Retina (tissue), 1 donor: ENCODE measurements at places on chromosomes 3 and 15.
A peak's percentile ranks its signal among the peaks of the same experiment; 100 is the strongest.

- DNase-seq = peak; percentile 70
Measured at GRCh38 chr15:99565049-99565298, 810 bp upstream of the MEF2A start.

DNA sequence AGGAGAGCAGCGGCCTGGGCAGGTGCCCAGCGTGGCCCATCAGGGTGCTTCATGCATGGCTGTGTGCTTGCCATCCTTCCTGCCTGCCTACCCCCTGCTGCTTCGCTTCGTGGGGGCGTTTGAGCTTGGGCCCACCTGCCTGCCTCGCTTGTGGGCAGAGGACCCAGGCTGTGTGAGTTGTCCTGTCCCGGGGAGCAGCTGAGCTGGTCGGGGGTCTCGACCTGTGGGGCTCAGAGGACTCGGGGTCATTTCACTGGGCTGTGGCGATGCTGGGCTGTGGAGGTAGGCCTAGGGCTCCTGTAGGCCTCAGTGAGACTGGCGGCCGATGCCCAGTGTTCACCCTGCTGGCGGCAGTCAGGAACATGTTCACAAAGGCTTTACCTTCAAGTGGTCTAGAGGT is 12.1 kb upstream of the STAB1 start:
- DNase-seq = no peak

DNA sequence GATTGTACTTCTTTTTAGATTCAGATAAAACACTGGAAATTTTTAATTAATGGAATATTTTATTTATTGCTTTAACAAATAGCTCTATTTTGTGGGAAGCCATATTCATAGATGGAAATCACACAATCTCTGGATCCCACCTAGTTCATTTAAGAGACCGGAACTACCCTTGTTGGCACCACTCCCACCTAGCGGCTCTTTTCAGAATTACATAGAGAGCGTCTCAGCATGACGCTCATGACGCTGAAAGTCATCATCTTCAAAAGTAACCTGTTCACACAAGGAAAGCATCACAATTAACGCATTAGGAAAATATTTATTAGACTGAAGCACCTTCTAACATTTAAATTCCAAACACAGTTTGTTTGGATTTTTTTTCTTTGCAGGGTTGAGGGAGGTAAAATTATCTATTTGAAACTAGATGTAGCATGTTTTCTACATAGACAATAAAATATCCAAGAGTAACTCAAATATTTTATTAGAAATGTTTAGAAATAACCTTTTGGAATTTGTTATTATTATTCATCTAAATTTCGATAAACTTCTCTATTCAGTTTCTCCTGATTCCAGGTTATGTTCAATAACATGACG is 214.9 kb upstream of the ARRDC4 start:
- no peak for DNase-seq

DNA sequence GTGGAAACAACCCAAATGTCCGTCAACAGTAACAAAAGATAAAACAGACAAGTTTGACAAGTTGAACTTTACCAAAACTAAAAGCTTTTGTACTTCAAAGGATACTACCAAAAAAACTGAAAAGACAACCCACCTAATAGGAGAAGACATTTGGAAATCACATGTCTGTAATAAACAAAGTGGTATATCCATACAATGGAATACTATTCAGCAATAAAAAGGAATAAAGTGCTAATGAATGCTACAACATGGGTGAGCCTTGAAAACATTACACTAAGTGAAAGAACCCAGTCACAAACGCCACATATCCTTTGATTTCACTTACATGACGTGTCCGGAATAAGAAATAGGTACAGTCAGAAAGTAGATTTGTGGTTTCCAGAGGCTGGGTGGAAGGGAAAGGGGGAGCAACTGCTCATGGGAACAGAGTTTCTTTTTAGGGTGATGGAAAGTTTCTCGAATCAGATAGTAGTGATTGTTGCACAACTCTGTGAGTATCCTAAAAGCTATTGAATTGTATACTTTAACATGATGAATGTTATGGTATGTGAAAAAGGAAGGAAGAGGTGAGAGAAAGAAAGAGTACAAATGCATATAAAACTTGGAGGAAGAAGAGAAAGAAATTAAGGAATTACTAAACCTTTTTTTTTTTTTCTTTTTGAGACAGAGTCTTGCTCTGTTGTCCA is 72.7 kb upstream of the ABHD2 start:
- DNase-seq = no peak

- DNase-seq = no peak
Measured at GRCh38 chr3:86954747-86955146, 36.2 kb downstream of the VGLL3 start.

DNA sequence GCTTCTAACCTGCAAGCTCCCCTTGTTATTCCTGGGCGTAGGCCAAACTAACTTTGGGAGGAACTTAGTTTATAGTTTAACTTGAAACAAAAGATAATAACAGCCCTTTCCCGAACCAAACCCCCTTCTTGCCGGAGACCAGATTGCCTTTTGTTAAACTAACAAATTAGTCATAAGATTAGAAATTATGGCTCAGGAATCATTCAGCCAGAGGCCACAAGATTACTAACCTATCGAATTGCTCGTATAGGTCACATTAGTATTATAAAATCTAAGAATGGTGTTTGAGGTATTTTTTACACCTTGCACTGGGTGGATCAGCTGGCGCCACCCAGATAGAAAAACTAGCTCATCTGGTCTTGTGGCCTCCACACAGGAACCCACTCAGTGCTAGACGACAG is 65.3 kb upstream of the RAP2B start:
- no peak for DNase-seq

DNA sequence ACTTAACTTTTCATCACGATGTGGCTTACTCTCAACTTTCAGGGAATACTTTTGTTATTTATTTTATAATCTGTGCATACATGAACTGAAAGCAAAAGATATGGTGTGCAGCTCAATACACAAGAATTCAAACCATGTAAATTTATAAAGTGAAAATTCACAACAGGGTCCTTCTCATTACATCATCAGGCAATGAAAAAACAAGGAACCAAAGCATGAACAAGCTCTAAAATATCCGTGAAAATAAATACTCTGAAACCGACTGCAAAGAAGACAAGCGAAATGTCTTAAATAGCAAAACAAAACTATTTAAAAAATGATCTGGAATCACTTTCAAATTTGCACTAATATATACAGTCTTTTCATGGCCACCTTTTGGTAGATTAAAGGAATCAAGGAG is 28.9 kb downstream of the GNB5 start:
- no peak for DNase-seq

GRCh38 chr3:101216710-101217465 is 103.5 kb downstream of the IMPG2 start:
- no peak for DNase-seq

DNA sequence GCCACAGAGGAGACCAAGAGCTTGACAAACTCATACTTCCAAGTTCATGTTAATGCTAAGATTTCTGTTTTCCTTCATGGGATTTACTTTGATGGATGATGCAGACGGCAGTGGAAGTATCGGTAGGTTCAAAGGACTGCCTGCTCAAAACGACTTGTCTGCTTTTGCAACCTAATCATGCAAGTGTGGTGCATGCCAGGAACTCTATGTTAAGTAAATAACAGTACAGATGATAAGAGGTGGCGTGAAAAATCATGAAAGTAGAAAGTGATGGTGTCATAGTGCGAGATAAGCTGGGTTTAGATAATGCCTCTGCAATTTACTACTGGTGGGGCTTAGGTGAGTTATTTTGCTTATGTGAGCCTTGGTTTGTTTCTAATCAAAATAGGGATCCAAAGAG is 14.7 kb upstream of the LMCD1 start:
- DNase-seq = no peak

- DNase-seq = peak; percentile 51
Measured at GRCh38 chr3:159818399-159818798, 170.2 kb upstream of the IL12A start.

DNA sequence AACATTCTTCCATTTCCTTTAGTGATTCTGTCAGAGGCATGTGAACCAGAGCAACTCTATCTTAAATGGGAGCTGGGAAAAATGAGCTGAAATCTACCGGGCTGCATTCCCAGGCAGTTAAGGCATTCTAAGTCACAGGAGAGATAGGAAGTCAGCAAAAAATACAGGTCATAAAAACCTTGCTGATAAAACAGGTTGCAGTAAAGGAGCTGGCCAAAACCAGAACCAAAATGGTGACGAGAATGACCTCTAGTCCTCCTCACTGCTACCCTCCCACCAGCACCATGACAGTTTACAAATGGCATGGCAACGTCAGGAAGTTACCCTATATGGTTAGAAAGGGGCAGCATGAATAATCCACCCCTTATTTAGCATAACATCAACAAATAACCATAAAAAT is 66.4 kb downstream of the B3GALNT1 start:
- no peak for DNase-seq

DNA sequence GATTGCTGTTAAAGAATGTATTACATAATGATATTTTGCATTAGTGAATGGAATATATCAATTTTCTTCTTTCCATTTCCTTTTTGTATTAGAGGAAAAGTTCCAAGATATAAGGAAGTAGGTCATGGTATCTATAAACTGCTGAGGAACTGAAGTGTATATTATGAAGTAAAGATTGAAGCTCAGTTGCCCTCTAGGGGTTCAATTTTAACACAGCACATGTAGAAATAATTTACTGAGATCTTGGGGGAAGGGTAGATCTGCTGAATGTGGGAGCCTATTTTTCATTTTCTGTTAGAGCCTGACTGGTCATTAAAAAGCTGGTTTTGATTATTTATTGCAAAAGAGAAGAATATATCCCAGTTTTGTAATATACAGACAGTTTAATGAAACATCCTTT is 45.2 kb downstream of the CMC1 start:
- peak; percentile 15 for DNase-seq

- DNase-seq = no peak
Measured at GRCh38 chr3:53225651-53226050, 30.2 kb downstream of the TKT start.

DNA sequence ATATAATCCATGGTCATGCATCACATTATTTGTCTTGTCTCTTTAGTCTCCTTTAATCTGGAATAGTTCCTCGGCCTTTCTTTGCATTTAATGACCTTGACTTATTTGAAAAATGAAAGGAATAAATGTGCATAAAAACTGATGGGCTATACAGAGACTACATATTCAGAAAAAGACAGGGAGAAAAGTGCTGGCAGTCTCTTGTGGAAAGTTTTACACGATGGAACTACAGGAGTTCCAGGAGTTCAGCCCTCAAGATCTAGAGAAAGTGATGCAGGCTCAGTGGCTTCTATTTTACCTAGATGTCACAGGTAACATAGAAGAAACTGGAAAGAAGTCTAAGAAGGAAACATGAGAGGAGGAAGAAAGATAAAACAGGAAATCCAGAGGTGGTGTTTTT is 7.6 kb upstream of the ABTB1 start:
- DNase-seq = no peak

DNA sequence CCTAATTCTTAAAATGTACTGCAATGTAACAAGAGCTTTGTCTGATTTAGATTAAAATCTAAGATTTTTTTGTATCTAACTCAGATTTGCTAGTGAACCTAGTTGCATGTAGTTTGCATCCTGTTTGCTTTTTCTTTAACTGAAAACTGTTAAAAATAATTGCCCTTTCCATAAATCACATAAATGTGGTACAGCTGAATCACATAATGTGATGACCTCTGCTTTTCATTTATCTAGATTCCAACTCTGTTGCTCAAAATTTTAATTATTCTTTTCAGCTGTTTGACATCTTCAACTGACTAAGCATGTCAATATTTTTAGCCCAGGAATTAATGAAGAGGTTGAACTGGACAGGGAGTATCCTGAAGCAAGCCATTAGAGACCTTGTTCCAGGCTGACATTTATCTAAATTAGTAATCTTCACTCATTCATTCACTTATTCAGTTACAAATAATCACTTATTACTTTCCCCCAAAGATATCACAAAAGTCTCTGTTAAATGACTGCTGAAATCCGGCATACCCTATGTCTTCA is 101.9 kb upstream of the PLXND1 start:
- DNase-seq = no peak

GRCh38 chr3:138594935-138595610 is 1.0 kb upstream of the CEP70 start:
- no peak for DNase-seq

DNA sequence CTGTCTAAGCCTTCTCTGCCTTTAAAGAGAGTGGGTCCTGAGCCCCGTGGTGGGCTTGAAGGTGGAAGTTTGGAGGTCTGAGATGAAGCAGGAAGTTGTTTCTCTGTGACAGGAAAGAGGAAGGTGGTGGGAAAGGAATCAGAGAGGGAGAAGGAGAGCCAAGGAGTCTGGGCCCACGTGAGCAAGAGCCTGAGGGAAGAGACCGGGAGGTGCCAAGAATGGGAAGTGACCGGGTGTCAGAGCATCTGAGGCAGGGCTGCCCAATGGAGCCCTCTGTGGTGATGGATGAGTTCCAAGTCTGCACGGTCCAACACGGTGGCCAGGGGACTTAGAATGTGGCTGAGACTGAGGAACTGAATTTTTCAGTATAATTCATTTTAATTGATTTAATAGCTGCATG is 24.6 kb downstream of the ALDH1L1 start:
- no peak for DNase-seq

DNA sequence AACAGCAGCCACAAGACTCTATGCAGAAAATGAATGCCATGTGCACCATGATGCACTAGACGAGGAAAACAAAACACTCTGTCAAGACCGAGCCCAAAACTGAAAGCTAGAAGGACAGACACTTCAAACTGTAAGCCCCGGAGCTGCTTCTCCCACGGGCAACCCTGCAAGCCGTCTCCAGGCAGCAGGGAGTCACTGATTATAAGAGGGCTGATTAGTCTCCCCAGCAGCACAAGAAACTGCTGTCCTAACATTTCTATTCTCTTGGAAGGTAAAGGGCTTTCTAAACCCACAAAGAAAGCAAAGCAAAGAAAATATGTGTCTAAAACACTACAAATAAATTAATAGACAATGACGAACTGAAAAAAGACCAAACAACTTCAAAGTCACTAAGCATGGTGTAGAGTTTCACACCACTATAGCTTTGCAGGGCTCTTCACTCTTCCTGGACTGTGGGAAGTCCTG is 15.5 kb downstream of the TBC1D2B start:
- DNase-seq = peak; percentile 49

- peak; percentile 25 for DNase-seq
Measured at GRCh38 chr3:53168175-53168923, 7.3 kb downstream of the PRKCD start.

DNA sequence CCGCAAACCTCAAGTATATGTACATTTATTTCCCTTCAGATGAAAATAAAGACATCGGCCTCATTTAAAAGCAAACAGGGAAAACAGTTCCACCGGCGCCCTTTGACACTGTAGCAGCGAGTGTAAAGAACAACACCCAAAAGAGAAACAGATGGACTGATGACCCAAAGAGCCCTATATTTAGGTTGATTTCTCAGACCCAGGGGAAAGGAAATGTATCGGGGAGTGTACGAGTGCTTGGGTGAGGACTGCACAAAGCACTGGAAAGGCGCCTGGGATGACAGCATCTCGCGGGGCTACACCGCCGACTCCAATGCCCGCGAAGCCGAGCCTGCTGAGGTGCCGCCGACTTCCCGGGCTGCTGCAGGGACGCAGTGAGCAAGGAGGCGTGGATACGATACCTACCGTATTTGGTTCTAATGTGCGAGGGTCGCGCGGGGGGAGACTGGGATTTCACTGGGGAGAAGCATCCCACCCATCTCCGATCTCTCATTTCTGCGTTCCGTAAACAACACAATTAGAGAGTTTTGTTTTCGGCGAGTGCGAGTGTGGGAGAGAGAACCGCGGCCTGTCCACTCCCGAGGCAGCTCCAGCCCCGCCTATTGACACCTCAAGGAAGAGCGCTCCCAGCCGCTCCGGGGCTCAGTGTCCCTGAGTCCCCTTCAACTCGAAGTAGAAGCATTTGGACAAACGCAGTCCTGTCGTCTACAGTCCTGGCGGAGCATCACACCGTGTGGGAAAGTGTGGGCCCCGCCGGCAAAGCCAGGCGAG is 2.0 kb downstream of the MECOM start:
- DNase-seq = peak; percentile 86

GRCh38 chr3:42317137-42317536 is 51.2 kb upstream of the CCK start:
- DNase-seq = no peak
